HEK293T (cell line): ENCODE measurements at places on chromosomes 4 and X.
A peak's percentile ranks its signal among the peaks of the same experiment; 100 is the strongest.

DNA sequence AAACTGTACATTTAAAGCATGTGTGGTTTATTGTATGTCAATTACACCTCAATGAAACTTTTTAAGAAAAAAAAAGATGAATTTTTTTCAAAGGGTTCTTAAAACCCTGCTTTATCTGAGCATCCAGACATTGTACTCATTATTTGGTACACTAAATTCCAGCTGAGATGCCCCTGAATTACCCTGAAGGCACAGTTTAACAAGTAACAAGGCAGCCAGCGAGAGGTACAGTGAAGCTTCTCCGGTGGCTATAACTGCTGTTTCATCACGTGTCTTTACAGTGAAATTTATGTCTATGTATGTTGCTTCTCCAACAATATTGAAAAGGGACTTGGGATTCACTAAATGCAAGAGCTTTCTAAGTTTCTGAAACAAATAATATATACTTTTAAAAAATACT is 15.8 kb downstream of the SLC7A11 start:
- no peak for DNase-seq

DNA sequence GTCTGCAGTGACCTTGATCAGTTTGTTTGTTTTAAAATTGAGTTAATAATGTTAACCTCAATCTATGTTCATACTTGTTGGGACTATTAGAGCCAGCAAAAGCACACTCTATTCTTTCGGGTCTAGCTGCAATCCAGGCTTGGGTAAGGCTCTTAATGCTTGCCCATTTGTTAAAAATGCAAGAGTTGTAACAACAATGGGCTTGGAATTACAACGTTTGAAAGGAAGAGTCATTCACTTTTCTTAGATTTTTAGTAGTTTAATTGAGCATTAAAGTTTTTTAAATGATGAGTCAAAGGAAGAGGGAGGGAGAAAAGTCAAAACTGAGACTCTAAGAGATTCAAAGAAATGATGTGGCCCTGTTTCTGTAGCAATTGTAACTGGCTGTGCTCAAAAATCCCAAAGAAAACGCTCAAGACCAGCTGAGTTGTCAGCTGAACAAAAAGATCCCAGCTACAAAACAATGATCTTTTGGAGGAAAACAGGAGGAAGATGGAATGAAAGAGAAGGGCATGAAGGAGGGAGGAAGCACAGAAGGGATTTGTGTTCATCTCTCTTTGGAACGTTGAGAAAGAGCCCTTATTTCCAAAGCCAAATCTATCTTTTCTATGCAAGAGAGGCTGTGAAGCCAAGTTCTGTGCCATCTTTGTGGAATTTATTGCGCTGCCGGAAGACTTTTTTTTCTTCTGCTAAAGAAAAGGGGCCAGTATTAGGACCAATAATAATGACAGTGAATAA is 5.5 kb downstream of the SCD5 start:
- DNase-seq: no peak

GRCh38 chr4:55907469-55907868 is 41.3 kb upstream of the CEP135 start:
- DNase-seq: no peak

DNA sequence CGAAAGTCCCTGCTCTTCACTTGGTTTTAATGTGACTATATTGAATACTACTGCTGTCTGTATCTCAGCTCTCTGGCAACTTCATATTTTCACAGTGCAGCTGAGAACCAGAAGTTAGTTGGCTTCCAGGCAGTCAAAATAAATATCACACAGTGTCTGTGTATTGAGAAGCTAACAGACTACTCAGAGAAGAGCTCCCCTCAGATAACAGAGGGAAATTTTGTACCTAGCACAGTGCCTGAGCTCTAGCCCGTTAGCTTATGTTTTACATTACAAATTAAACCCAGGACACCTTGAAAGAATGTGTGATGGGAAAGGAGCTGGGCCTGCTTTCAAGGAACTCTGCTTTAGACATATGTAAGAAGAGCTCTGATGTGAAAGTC is 22.7 kb downstream of the JADE1 start:
- no peak for DNase-seq

DNA sequence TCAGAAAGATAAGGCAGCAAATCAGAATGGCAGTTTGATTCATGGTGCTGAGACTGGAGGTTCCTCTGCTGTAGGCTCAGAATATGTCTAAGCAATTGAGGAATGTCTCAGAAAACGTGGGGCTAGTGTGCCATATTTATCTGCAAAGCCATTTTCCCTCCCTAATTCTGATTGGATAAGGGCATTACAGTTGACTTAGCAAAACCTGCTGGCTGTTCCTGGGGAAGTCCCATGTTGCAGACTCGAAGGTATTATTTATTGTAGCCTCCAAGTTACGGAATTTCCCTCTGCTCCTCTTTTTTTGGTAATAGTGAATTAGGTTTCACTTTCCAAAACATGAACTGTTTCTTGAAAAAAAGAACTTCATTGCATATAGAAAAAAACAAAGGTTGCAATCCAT is at the start of gene CXCL10:
Gene CXCL10, minus strand, starts transcription at position 109 of the 400 bp plus-strand sequence. Its CDS starts 66 bp downstream, at position 43.
- DNase-seq: no peak

DNA sequence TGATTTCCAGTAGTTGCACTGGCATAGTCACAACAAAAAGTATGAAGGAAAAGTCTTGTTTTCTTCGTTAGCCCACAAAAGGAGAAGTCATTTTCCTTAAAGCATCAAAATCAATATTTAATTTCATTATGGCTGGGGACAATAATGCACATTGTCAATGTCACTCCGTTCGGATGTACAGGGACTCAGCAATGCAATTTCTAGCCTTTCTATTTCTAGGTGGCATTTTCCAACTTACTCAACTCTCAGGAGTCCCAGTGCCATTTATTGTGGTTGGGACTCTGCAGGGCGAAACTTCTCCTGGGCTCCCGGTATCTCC is 99.6 kb downstream of the CEP135 start:
- peak; percentile 33 for DNase-seq

DNA sequence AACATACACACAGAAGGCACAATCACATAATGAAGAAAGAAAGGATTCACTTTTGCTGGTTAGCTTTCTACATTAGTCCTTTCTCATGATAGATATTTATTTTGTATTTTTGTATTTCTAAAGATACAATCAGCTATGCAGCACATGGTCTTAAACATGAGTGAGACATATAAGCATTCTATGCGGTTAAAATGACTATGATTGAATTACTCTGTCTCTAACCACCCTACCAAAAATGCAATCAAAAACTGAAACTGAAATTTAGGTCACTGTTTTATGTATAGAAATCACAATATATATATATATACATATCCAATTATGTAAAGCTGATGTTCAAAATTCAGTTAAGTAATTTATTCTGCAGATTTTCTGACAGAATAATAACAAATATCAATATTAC is 21.9 kb downstream of the CXXC4 start:
- DNase-seq: no peak

DNA sequence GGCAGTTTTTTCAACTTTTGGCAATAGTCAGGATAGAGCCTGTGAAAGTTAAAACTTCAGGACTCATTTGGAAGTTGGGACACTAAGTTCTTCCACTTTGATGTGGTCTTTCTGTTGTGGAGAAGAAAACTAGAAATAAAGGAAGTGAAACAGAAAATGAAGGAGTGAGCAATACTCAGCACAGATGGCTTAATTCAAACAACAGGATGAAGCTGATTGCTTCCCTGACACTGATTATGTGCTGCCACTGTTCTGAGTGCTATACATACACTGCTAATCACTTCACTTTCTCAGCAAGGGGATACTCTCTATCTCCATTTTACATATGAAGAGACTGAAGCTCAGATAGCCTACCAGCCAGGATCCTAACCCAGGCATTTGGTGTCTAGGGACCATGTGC is 235.1 kb upstream of the CPEB2 start:
- no peak for DNase-seq

GRCh38 chr4:656436-657337 is 17.4 kb downstream of the ATP5ME start:
- no peak for DNase-seq

GRCh38 chr4:108681321-108681809 is 31.0 kb downstream of the OSTC start:
- no peak for DNase-seq

- no peak for DNase-seq
Measured at GRCh38 chrX:48626401-48627298, 29.4 kb downstream of the WDR13 start.

DNA sequence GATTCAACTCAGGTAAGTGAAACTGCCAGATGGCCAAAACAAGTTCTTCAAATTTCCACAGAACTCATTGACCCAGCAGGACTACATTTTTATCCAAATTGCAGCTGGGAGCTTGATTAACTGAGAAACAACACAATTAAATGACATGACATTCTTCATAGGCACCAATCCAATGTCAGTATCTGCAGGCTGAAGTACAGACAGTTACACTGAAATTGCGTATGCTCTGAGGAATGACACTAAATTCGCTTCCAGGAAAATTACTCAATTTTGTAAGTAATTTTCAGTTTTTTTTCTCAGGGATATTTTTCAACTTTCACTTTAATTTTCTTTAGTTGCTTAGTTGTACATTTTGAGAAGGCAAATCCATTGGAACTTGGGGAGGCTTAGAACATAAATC is 4.5 kb downstream of the C1GALT1C1 start:
- DNase-seq: no peak

DNA sequence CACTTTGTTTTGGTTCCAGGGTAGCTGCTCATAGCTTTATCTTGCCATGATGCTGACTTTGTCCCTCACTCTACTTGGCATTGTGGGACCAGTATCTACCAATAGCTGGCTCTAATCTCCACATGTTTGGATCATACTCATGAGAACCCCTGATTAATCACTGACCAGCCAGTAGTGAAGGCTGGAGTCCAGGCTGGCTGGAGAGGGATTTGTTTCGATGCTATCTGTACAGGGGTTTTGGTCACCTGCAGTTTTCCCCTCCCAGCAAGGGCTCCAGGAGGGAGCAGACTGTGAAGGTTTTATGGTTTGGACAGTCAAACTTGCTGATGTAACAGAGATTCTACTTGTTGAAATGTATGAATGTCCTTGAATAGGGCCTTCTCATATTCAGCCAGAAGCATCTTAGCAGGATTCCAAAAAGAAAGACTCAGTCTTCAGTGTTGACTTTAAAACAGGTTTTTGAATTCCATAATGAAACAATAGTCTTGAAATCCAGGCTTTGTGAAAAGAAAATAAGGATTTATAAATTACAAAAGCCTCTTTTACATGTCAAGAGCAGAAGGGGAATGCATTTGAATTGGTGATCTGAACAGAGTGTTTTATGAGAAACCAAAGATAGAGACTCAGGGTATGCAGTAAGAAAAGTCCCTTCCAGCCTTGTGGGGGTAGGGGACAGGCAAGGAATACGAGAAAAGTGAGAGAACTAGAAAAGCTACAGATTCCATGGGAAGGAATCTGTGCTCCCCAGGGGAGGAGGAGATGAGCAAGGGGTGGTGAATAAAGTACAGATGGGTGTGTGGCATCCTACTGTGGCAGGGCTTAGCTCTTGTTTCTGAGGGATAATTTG is 103.1 kb upstream of the SHISA3 start:
- DNase-seq: no peak

DNA sequence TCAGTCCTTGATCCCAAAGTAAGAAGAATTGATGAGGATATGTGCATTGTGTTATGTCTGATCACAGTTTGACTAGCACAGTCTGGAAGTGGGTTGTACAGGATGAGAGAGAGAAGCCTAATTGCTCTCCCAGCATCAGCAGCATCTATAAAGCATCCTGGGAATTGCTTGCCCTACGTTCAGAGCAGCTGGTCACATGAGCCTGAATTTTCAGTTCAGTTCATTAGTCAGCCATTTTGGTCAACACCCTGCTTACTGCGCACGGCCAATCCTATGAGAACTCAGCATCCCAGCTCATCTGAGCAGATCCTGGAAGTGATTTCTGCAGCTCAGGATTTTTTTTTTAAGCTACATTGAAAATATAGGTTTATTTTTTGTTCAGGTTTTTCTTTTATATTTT is at the start of gene RUFY3:
Gene RUFY3, plus strand, starts transcription at position 218 of the 400 bp plus-strand sequence. CDS start 610 bp downstream, outside the sequence.
- DNase-seq: peak; percentile 75

DNA sequence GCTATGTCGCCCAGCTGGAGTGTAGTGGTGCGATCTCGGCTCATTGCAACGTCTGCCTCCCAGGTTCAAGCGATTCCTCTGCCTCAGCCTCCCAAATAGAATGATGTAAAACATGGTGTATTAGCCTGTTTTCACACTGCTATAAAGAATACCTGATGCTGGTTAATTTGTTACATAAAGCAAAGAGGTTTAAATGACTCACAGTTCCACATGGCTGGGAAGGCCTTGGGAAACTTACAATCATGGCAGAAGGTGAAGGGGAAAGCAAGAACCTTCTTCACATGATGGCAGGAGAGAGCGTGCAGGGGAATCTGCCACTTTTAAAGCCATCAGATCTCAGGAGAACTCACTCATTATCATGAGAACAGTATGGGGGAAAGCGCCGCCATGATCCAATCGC is 1191.8 kb downstream of the ARAP2 start:
- DNase-seq: no peak

DNA sequence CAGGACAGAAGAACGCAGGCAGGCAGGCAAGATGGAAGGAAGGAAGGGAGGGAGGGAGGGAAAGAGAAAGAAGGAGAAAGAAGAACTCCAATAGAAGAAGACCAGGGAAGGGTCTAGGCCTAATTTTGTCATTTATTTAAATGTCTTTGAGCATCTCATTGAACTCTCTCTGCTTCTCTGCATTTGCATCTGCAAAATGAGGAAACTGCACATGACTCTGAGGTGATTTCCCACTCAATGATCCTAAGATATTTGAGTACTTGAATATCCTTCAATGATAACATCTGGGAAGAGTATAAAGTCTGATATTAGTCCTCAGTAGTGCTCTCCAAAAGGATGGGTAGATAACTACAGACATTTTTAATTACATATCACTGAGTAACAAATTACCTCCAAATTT is 33.1 kb upstream of the RBPJ start:
- DNase-seq: no peak

GRCh38 chrX:51643377-51643776 is 24.7 kb upstream of the CENPVL3 start:
- no peak for DNase-seq

GRCh38 chr4:84622959-84623358 is 40.0 kb downstream of the CDS1 start:
- DNase-seq: no peak

DNA sequence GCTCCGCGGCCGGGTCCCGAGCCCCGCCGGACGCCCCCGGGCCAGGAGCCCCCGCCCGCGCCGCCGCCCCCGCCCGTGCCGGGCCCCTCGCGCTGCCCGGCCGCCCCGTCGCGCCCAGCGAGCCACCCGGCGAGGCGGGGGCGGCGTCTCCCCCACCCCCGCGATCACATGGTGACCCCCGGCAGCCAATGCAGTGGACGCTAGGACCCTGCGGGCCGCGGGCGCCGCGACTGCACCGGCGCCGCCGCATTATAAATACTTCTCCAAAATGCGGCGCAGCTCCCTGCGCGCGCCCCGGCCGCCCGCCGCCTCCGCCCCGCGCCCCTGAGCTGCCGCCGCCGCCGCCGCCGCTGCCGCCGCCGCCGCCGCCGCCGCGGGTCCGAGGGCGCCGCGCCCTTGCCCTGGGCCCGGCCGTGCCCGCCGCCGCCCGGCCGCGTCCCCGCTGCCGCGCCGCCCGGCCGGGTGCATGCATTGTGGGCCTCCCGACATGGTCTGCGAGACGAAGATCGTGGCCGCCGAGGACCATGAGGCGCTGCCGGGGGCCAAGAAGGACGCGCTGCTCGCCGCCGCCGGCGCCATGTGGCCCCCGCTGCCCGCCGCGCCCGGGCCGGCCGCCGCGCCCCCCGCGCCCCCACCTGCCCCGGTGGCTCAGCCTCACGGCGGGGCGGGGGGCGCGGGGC is at the start of gene NAT8L:
Gene NAT8L, plus strand, starts transcription at position 282 of the 680 bp plus-strand sequence. Its CDS starts 185 bp downstream, at position 467.
- peak; percentile 80 for DNase-seq
